Frontal cortex (tissue), 4 donors: ENCODE measurements at places on chromosomes 3 and 15. TPM values are rescaled to one million over a fixed set of nuclear protein-coding genes. Genes with fewer than 3 reads are reported as not detected.

Gene RTP3
- total RNA-seq: not detected

Gene ARL6
- 62.4 TPM for total RNA-seq

Gene ESYT3
- 0.41 TPM for total RNA-seq

Gene SLC22A13
- under 0.01 TPM for total RNA-seq

Gene NRG4
- total RNA-seq: not detected

Gene GOLGA8Q
- total RNA-seq: not detected

Gene TTLL13
- under 0.01 TPM for total RNA-seq

Gene DPPA2
- total RNA-seq: not detected

Gene EPHA6
- total RNA-seq: 64.8 TPM

Gene STARD5
- 3.3 TPM for total RNA-seq

Gene P2RY1
- 33.8 TPM for total RNA-seq

Gene TM6SF1
- 27.7 TPM for total RNA-seq

Gene C3orf62
- total RNA-seq: 6.5 TPM

Gene DNASE1L3
- 0.41 TPM for total RNA-seq
